ENCODE measurements at places on chromosomes 4 and X.

DNA sequence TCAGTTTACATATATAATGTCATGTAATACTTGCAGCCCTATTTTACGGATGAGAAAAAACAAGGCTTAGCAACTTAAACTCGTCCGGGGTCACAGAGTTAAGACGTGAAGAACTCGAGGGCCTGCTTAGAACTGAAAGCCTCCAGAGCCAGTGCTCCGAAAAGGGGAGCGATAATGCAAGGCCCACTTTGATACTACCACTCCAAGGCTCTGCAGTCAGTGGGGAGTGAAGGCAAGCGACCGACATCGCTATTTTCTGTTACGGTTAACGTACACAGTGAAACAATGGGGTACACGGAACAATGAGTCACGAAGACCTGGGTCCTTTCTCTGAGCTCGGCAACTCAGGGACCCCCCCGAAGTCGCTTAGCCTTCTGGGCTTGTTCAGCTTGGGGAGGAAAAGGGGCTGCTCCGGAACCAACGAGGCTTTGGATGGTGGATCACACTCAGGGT lies 965 bp downstream of the PPA2 start:
- no peak for DNase-seq

DNA sequence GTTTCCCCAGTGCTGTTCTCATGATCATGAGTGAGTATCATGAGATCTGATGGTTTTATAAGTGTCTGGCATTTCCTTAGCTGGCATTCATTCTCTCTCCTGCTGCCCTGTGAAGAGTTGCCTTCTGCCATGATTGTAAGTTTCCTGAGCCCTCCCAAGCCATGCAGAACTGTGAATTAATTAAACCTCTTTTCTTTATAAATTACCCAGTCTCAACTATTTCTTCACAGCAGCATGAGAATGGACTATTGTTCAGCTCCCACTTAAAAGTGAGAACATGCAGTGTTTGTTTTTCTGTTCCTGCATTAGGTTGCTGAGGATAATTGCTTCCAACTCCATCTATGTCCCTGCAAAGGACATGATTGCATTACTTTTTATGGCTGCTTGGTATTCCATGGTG lies 311.7 kb upstream of the CTSO start:
- no peak for DNase-seq

DNA sequence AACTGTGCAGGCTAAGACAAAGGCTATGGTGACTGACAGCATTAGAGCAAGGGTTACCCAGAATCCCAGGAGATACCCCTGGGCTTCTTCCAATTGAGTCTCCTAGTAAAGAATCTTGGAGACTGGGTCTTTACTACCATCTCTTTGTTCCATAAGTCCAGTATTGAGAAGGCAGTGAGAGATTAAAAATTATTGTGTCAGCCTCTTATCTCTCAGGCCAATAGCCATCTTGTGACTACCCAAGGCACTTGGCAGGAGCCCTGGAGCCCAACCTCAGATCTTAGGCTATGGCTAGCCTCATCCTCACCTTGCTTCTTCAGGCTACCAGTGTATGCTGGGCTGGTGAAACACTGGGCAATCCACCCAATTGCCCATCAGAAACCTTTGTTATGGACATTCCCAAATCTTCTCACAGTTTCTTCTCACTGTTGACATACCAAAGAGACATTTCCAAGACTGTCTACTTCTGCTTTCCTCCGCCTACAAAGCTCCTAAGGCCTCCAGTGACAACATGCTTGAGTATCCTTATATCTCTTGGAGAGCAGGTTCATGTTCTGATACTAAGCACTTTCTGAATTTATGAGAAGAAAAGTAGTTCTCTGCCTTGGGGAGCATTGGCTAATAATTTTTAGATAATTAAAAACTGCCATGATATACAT lies 76.3 kb upstream of the STIM2 start:
- DNase-seq: no peak

GRCh38 chr4:128355305-128355704 lies 67.7 kb upstream of the PGRMC2 start:
- no peak for DNase-seq

Data from GM23338 (cell line).